Osteoblast (primary cell): ENCODE measurements at places on chromosomes 12 and 14. TPM values are rescaled to one million over a fixed set of nuclear protein-coding genes. Genes with fewer than 3 reads are reported as not detected.

- no peak overlapping the region for H3K27ac ChIP-seq
- no peaks in the 10 kb centered on the region for H3K36me3 ChIP-seq
- no peak for DNase-seq
- no peaks in the 10 kb centered on the region for H3K4me1 ChIP-seq
- H3K4me3 ChIP-seq = no peak overlapping the region
These were observed 12.2 kb downstream of the CLMN start for GRCh38 chr14:95307402-95308041.

- H3K27me3 ChIP-seq = no peaks in the 10 kb centered on the region
- no peak for DNase-seq
- H3K36me3 ChIP-seq = no peaks in the 10 kb centered on the region
- H3K27ac ChIP-seq = peak overlapping the region; percentile 96
- H3K4me3 ChIP-seq = peak overlapping the region; percentile 78
- peaks cover 4% of the 10 kb centered on the region for H3K4me1 ChIP-seq
These were observed 574 bp upstream of the CRADD start for GRCh38 chr12:93676408-93677194.

DNA sequence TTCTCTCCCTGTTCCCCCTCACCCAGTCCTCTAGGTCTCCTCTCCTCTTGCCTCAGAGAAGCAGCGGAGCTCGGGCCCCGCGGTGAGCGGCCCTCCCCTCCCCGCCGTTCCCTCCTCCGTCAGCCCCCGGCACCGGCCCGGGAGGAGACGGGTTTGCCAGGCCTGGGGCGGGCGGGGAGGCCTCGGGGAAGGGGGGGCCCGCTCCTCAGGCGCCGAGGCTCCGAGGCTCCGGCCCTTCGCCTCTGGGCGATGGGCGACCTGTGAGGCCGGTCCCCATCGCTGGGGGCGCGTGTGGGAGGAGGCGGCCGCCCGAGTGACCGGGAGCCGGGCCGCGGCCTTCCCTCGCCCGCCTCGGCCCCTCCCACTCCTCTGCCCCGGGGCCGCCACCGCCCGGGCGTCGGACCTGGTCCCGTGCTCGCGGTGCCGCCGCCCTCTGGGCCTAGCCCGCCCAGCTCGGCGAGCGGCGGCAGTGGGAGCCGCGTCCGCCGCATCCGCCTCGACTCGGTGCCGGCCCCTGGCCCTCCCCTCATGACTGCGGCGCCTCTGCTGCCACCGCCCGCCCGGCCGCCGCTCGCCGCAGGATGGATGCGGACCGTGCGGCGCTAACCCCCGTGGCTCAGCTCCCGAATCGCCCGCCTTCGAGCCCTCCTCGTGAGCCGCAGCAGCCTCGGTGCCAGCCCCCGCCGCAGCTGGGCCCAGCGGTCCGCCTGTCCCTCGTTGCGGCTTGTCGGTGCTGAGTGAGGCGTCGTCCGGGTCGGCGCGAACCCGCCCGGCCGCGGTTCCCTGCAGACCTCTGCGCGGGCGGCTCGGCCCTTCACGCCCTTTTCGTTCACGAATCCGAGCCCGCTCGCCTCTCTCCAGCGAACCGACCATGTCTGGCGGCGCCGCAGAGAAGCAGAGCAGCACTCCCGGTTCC lies 574 bp downstream of the WNK1 start:
- H3K4me1 ChIP-seq = peaks cover 20% of the 10 kb centered on the region
- peak overlapping the region; percentile 76 for H3K4me3 ChIP-seq
- peak; percentile 85 for DNase-seq
- H3K36me3 ChIP-seq = no peaks in the 10 kb centered on the region
- H3K27me3 ChIP-seq = no peaks in the 10 kb centered on the region

DNA sequence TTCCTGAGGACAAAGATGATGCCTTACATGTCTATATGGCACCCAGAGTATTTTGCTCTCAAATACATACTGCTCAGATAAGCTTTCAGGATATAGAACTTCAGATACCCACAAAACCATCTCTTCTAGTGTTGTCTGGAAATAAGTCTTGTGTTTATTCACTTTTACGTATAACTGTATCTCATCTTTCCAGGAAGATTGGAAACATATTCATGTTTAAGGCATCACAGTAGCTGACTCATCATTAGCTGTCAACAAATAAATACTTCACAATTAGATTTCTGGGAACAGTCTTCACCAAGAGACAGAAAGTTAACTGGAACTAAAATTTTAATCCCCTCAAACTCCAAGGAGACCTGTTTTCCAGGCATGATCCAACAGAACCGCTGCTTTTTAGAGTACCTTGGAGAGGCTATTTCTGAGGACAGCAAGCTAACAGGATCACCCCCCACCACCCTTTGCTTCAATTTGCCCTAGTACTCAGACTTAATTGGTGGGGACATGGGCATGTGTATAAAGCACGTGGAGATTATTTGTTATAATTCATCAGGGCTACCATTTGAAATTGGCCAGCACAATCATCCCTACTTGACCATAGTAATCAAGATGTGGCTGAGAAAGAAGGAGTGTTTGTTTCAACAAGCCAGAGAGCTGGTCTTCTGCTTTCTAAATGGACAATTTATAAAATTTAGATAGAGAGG lies 129.3 kb upstream of the HIF1A start:
- no peaks in the 10 kb centered on the region for H3K36me3 ChIP-seq
- peak; percentile 88 for DNase-seq
- no peaks in the 10 kb centered on the region for H3K27me3 ChIP-seq
- H3K4me1 ChIP-seq = peaks cover 97% of the 10 kb centered on the region

DNA sequence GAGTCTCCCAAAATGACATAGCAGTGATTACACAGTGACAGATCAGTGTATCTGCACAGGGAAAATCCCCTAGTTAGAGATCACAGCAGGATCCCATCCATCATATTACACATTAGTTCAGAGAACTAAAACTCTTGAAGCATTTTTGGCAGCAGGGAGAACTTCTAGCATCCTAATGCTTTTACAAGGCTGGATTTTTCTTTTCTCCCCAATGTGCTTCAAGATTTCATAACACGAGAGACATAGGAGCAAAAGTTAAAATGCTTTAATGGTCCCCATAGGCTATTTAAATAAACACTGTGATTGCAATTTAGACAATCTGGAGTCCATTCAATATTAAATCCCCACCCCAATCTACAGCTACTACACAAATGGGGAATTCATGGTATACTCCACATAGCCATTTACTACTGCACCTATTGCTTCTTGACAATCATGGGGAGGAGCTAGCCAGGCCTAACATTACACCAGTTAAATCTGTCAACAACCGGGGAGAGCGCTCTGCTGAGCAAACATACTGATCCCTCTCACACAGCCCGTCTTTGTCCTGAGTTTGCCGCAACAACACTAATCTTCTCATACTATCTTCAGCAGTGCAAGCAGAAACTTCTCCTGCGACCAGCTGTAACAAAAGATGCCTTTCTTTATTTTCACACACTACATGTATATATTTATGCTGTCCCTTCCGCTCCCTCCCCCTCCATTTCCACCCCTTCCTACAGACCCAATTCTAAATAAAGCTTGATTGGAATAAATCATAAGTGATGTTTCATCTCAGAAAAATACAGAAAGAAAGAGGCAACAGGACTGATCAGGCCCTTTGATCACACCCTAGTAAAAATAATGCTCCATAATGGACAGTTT lies 120.3 kb upstream of the SOX5 start:
- peaks cover 15% of the 10 kb centered on the region for H3K4me1 ChIP-seq
- H3K27me3 ChIP-seq = no peaks in the 10 kb centered on the region
- no peak for DNase-seq
- no peak overlapping the region for H3K4me3 ChIP-seq
- no peaks in the 10 kb centered on the region for H3K36me3 ChIP-seq

- no peak overlapping the region for H3K4me3 ChIP-seq
- no peaks in the 10 kb centered on the region for H3K27me3 ChIP-seq
- DNase-seq = no peak
These were observed 1493.6 kb downstream of the AACS start for GRCh38 chr12:126558810-126559209.

DNA sequence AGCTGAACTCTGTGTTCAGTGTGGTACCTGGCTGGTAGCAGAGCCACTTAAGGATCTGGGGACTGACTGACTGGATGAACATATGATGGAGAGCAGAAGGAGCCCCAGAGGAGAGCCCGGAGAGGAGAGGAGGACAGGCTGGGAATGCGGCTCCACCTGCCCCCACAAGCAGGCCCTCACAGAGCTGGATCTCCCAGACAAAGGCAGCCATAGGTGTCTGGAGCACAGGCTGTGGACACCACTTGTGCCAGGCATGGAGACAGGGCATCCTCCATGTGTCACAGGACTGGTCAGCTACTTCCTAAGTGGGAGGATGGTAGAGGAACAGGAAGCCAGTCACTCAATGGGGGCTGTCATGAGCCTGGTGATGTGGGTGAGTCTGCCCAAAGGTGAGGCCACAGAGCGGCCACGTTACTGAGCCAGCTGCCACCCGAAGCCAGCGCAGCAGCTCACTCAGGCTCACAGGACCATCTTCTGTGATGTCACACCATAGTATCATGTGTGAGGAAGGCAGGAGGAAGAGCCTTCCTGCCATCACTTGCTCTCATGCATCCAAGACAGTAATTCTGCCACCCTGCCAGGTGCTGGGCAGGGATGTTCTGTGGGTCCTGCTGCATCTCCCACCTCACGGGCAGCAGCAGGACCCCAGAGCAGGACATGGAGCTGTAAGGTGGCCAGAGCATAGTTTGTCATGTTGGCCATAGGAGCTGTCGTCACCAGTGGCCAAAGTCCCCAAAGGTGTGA lies 72.1 kb downstream of the PRIMA1 start:
- H3K36me3 ChIP-seq = no peaks in the 10 kb centered on the region
- no peaks in the 10 kb centered on the region for H3K4me1 ChIP-seq
- no peaks in the 10 kb centered on the region for H3K27me3 ChIP-seq
- DNase-seq = peak; percentile 58
- H3K27ac ChIP-seq = no peak overlapping the region

GRCh38 chr14:70061108-70061507 lies 127.6 kb downstream of the SLC8A3 start:
- H3K36me3 ChIP-seq = no peaks in the 10 kb centered on the region
- no peaks in the 10 kb centered on the region for H3K4me1 ChIP-seq
- H3K27ac ChIP-seq = no peak overlapping the region

GRCh38 chr14:64444984-64445845 lies 20.1 kb upstream of the AKAP5 start:
- H3K36me3 ChIP-seq = peaks cover 35% of the 10 kb centered on the region
- peak overlapping the region; percentile 58 for H3K27ac ChIP-seq
- no peaks in the 10 kb centered on the region for H3K27me3 ChIP-seq
- peak; percentile 90 for DNase-seq
- no peak overlapping the region for H3K4me3 ChIP-seq
- peaks cover 24% of the 10 kb centered on the region for H3K4me1 ChIP-seq

- peak; percentile 97 for DNase-seq
- H3K27ac ChIP-seq = no peak overlapping the region
- H3K4me3 ChIP-seq = no peak overlapping the region
- no peaks in the 10 kb centered on the region for H3K36me3 ChIP-seq
- H3K27me3 ChIP-seq = peaks cover 68% of the 10 kb centered on the region
These were observed 9.4 kb downstream of the LHX5 start for GRCh38 chr12:113462117-113462774.

GRCh38 chr12:25866586-25867378 lies 91.7 kb upstream of the RASSF8 start:
- no peak overlapping the region for H3K4me3 ChIP-seq
- H3K27me3 ChIP-seq = no peaks in the 10 kb centered on the region
- no peaks in the 10 kb centered on the region for H3K36me3 ChIP-seq
- no peak for DNase-seq
- no peak overlapping the region for H3K27ac ChIP-seq

- no peak for DNase-seq
- no peaks in the 10 kb centered on the region for H3K36me3 ChIP-seq
- H3K27me3 ChIP-seq = no peaks in the 10 kb centered on the region
- H3K4me3 ChIP-seq = no peak overlapping the region
- no peak overlapping the region for H3K27ac ChIP-seq
These were observed 368.0 kb upstream of the PDE3A start for GRCh38 chr12:20000229-20000849.

DNA sequence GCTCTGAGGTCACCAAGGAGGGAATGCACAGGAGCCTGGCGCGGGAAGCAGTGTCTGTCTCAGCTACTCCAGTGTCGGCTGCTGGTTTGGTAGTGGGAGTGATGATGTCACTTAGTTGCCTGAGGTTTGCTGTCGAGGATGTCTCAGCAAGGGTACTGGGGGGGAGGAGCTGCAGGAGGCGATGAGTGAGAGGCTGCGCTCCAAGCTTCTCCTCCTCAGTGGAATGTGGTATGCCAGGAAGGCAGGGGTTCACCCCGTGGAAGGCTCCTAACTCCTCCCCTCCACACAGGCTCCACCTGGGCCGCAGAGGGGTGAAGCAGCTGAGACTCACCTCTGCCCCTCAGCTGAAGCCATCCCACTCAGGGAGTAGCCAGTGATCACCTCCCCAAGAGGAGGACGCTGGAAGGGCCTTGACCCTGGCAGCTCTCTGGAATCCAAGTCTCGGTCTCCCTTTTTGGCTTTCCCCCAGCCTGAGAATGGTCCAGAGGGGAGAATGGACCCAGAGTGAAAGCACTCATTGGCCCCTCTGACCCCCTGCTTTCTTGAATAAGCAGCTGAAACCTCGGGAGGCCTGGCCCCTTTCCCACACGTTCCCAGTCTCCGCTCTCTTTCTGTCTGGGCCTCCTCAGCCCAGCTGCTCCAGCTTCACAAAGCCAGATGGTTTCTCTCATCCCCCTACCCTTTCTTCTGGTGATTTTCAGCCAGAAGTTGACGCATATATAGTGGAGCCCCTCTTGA lies 178.9 kb upstream of the FKBP4 start:
- DNase-seq = peak; percentile 86
- peak overlapping the region; percentile 64 for H3K27ac ChIP-seq
- peaks cover 29% of the 10 kb centered on the region for H3K4me1 ChIP-seq
- H3K36me3 ChIP-seq = peaks cover 4% of the 10 kb centered on the region

- no peak overlapping the region for H3K4me3 ChIP-seq
- H3K36me3 ChIP-seq = no peaks in the 10 kb centered on the region
- no peak overlapping the region for H3K27ac ChIP-seq
- peaks cover 4% of the 10 kb centered on the region for H3K4me1 ChIP-seq
- no peak for DNase-seq
These were observed 118.7 kb upstream of the TMCC3 start for GRCh38 chr12:94769047-94769420.

- no peaks in the 10 kb centered on the region for H3K4me1 ChIP-seq
- DNase-seq = no peak
- no peak overlapping the region for H3K4me3 ChIP-seq
- no peak overlapping the region for H3K27ac ChIP-seq
- no peaks in the 10 kb centered on the region for H3K27me3 ChIP-seq
These were observed 441.8 kb downstream of the TMTC2 start for GRCh38 chr12:83128540-83128939.

DNA sequence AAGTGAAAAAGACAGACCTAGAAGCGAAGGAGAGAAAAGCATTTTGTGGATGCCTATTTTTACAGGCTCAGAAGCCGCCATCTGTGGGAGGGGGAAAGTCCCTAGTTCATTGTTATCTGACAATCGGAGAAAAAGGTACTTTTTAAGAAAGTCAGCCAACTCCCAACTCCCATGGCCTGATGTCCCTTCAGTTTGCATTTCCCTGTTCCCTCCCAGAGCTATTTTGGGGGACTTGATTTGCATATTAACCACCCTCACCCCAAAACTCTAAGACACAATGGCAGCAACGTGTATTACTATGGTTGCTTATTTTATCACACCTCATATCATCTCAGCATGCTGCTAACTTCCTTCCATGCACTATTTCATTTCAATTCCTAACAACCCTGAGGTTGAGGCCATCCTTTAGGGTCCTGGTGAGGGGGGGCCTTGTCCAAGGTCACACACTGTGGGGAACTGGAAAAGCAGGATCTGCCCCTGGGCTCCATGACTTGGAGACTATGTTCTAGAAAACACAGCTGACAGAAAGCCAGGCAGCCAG lies 18.7 kb downstream of the HVCN1 start:
- H3K36me3 ChIP-seq = no peaks in the 10 kb centered on the region
- no peaks in the 10 kb centered on the region for H3K27me3 ChIP-seq
- no peak overlapping the region for H3K4me3 ChIP-seq
- DNase-seq = no peak
- H3K27ac ChIP-seq = no peak overlapping the region

PLEKHG7 gene
- not detected in 2 replicates for total RNA-seq

TSPAN8 gene
- total RNA-seq = under 0.01 TPM in 1 of 2 replicates, not detected in the other

OS9 gene
- total RNA-seq = 152 and 211 TPM in 2 replicates

GUCY2C gene
- total RNA-seq = not detected in 2 replicates

KRT77 gene
- total RNA-seq = not detected in 2 replicates

GALNT4 gene
- total RNA-seq = 9.4 and 11.5 TPM in 2 replicates

ACVRL1 gene
- total RNA-seq = 9.8 and 11.5 TPM in 2 replicates
